Left renal pelvis (tissue), 4 donors: ENCODE measurements at places on chromosomes 12 and 14.

DNA sequence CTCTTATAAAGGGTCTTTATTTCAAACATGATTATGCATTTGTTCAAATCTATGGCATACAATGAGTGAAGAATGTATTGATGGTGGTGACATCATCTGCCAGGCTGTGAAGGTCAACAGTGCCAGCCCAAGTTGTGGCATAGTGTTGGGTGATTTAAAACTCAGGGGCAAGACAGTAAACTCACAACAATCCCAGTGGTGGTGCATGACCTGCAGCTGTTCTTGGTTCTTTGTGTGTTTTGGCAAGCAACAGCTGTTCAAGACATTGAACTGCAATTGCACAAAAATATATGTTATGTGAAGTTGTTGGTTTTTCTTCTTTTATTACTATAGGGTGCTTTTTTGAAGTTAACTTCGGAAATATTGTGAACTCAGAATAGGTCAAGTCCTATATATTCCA lies 851.6 kb downstream of the NRXN3 start:
- no peak for DNase-seq

DNA sequence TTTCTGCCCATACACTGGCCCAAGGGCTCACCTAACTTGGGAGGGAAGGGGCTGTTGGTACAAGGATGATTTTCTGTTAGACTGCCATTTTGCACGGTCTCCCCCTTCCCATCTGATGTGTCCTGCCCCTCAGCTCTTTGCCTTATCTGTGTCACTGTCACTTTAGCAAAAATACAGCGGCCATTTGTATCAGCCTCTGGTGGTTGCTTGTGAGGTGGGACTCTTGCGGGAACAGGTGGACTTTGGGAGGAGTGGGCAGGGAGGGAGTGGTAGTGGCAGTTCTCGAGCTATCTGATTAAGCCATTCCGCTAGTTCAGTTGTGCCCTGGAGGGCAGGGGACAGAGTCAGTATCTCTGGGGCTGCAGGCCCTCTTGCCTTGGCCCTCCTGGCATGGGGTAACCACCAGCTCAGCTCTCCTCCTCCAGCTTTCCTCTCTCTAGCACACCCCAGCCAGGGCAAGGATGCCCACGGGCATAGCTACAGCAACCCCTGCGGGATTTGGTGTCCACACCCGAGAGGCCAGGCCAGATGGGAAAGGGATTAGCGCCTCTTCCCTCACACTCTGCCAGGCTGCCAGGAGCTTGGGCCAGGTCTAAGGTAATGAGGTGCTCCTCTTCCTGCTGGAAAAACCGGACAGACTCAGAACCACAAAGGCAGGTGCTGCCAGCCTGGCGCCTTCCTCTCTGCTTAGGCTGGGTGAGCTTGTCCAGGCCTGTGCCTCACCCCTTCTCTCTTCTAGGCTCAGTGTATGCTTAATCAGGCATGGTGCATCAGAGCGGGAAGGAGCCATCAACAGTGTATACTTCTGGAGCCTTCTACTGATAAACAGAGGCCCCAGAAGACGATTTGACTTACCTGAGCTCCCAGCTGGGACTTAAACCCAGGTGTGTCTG lies 8.7 kb downstream of the SLC48A1 start:
- no peak for DNase-seq

DNA sequence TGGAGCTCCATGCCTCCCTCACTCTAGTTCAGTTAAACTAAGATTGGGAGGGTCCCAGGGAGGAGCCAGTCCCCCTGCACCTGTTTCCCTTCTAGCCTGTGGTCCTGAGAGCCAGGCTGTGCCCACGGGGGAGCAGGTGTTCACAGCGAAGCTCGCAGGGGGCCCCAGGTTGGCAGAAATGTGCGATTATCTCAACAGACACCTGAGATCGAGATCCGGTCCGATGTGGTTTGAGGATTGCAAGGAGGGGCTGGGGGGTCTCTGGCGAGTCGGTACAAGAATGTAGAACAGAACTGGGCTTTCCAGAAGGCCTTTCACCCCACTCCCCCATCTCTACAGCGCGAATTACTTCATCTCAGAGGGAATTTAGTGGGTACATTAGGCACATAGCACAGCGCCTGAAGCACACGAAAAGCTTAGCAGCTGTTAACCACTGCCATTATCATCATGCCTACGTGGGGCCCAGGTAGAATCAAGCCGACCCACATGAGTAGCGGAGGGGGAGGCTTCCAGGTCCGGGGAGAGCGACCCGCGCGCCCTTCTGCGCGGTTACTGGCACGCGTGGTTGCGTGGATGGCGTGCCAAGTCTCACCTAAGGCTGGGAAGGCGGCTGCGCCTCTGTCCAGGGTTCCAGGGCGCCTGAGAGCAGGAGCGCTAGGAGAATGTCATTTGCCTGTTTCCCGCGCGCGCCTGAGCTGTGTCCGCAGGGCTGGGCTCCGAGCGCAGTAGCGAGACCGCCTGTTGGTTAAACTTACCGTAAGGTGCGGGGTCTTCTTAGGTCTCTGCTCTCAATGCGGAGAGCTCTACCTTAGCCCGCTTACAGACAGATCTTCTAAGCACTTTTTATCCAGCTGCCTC lies 1539.5 kb upstream of the TMEM132C start:
- DNase-seq, result no peak

DNA sequence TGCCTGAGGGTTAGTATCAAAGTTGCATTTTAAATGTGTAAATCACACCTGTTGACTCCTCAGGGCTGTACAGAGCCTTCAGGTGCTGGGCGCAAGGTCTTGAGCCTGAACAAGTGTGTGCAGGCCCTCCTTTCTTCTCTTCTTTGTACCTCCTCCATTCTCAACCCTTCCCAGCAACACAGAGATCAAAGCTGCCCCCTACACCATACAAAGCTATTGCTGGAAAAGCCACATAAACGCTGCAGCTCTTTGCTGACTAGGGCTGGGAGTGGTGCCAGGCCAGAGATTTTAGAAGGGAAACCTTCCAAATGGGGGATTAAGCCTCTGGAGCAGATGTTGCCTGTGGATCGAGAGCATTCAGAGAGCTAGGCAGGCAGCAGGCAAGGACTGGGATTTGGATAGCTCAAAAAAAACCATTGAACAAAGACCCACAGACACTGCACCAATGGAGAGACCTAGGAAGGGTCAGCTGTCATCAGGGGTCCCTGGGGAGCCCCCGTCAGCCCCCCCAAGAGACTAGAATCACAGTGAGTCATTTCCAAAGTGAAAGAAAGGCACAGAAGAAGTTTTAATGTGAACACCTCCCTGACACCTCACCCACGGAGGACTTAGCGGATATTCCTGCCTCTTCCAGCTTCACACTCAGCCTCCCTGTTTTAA lies 18.2 kb upstream of the SUSD6 start:
- DNase-seq, result no peak

GRCh38 chr14:96095581-96096476 lies 56.7 kb downstream of the C14orf132 start:
- DNase-seq, result no peak

DNA sequence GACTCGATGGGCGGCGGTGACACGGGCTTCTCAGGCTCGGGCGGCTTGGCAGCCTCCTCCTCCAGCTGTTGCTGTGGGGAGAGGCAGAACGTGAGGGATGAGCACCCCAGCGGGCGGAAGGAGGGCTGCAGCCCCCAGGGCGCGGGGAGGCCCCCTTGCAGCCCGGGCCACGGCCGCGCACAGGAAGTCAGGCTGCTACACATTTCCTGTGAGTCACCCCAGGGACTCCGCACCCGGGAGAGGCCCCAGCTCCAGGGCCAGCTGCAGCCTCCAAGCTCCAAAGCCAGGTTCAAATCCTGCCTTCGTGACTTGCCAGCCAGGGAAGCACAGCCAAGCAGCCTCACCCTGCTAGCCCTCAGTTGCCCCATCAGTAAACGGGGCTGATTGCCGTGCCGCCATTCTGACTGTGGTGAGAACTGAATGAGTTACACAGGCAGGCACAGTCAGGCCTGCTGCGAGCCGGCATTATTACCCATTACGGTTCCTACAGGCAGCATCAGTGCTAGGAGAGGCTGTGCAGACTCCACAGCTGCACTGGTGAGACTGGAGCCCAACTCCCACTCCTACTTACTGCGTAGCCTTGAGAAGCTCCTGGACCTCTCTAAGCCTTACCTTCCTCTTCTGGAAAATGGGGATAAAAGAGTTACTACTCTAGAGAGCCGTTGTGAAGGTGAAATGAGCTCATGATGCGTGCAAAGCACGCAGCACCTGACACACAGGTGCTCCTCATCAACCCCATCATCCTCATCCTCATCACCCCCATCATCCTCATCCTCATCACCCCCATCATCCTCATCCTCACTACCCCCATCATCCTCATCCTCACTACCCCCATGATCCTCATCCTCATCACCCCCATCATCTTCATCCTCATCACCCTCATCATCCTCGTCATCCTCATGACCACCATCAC lies 100.9 kb downstream of the NCOR2 start:
- no peak for DNase-seq

DNA sequence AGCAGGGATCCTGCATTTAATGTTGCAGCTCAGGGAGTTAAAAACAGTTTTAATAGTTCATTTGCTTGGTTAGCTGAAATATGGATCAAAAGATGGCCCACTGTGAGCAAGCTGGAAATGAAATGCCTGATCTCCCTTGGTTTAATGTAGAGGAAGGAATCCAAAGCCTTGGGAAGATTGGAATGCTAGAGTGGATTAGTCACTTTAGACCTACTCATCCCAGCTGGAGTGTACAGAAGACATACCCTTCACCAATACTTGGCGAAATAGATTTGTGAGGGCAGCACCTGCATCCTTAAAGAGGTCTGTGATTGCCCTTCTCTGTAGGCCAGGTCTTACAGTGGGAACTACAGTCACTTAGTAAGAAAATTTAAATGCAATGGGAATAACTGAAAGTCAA lies 58.0 kb upstream of the KRAS start:
- DNase-seq, result no peak

DNA sequence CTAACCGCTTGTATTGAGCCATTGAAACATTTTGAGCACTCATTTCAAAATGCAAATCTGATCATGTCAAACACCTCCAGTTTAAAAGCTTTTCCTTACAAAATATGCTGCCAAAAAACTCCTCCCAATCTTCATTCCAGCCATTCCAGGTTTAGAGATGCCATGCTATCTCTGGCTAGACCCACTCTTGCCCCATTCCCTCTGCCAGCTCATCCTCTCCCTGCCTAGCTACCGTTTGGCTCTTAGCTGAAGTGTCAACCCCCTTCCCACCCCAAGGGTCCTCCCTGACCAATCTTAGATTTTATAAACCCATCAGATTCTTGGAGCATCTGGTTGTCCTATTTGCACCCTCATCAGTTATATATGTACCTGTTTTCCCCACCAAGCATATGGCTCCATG lies 75.0 kb downstream of the SCAF11 start:
- no peak for DNase-seq

DNA sequence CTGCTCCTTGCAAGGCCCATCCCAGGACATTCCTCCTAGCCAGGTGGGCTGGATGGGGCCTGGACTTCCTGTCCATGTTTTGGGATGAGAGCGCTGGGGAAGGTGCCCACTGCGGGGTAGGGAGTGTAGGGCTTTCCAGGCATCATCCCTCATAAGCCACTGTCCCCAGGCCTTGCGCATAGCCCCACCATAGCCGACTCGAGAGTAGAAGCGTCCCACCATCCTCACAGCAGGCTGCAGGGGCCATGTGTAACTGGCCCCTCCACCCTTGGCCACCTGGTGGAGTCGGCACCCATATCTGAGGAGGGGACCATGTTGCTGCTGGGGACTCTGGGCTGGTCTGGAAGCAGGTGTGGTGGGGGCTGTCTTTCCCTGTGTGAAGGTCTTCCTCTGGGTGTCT lies 30.5 kb downstream of the SH2B3 start:
- no peak for DNase-seq

GRCh38 chr14:104420990-104421389 lies 158.6 kb upstream of the C14orf180 start:
- no peak for DNase-seq

DNA sequence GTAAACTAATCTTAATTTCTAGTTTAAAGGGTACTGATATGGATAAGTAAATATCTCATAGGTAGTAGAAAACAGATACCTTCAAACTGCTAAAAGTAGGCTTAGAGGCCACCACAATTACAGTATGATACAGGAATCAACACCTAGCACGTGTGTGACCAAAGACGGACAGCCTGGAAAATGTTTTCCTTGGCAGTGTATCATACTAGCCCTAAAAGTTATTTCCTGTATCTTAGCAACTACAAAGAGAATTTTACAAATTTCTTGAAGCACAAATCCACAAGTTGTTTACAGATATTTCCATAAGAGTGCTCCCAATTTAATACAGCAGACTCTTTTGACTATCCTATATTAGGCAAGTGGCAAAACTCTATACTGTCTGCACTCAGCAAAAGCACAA lies 106.0 kb downstream of the ITPR2 start:
- DNase-seq, result no peak

GRCh38 chr14:78010688-78011087 lies 159.5 kb upstream of the NRXN3 start:
- DNase-seq, result no peak

GRCh38 chr14:90381999-90382451 lies 14.8 kb upstream of the CALM1 start:
- no peak for DNase-seq

- DNase-seq, result no peak
Measured at GRCh38 chr12:1367331-1368291, 226.8 kb downstream of the FBXL14 start.

- no peak for DNase-seq
Measured at GRCh38 chr12:120119271-120119973, 2.9 kb upstream of the RAB35 start.

- no peak for DNase-seq
Measured at GRCh38 chr12:19444097-19444496, 4.8 kb downstream of the AEBP2 start.

GRCh38 chr14:104722938-104723650 lies 935 bp upstream of the ADSS1 start:
- no peak for DNase-seq

- DNase-seq, result no peak
Measured at GRCh38 chr12:124620606-124621295, 53.3 kb upstream of the NCOR2 start.

- DNase-seq, result no peak
Measured at GRCh38 chr12:52399756-52400155, 6.4 kb downstream of the KRT82 start.

DNA sequence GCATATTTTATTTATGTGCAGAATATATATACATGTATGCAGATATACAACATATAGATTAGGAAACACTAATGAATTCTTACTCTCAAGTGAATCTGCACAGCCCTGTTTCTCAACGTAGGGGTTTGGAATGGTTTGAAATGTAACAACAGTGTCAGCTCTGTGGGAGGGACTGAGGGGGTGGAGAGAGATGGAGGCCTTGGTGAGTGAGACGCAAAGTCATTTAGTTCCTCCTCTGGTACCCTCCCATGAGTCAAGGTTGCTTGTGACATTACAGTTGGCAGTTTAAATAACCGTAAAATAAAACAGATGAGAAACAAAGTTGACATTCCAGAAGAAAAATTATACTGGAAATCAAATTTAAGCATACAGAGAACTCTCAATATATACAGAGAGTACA lies 313.0 kb upstream of the PRKD1 start:
- DNase-seq, result no peak

DNA sequence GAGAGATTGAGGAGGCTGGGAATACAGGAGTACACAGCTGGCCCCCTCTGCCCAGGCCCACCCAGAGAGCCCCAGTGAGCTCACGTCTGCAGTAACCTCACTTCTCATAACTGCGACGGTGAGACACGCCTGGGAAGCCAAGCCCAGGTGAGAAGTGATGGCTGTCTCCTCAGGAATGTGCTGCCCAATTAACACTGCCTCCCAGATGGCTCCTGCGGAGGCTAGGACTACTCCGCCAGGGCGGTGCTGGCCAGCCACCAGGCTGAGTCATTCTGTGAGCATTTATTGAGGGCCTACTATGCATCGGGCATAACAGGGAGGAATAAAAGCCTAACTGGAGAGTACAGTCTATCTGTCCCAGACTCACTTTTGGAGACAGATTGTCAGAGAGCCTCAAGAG lies 9.3 kb upstream of the TMEM106C start:
- no peak for DNase-seq

GRCh38 chr12:92421042-92421441 lies 275.4 kb upstream of the BTG1 start:
- DNase-seq, result no peak
